ENCODE measurements at places on chromosomes 11 and 22.

DNA sequence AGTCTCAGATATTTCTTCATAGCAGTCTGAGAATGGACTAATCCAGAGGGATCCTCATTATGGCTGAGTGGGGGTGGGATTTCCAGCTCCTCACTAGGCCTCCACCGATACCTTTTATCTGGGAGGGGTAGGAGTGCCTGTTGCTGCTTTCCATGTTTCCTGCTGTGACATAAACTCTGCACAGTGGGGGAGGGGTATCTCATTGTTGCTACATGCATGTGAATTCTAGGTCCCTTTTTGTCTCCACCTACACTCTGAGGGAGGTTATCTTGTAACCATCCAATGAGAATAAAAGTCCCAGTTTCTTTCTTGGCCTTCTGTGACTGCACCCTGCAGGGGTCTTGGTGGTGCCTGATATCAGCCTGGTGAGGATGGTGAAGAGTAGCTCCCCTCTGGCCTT lies 60.5 kb downstream of the ADAMTS15 start:
- no peak for DNase-seq

- DNase-seq = no peak
Measured at GRCh38 chr11:68468217-68468828, 7.8 kb downstream of the PPP6R3 start.

DNA sequence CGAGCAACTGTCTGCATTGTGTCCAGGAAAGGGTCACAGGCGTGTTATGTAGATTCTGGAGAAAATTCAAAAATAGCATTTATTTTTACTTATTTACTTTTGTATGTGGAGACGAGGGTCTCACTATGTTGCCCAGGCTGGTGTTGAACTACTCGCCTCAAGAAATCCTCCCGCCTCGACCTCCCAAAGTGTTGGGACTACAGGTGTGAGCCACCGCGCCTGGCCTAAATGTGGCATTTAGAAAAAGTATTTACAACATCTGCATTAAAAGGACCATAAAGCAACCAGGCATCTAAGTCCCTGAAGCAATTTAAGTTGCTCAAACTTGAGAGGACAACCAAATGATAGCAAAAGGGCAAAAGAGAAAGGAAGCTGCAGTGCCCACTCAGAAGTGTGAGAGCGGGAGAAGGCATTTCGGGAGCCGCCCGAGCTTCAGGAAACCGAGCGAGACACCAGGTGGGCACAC lies 595 bp downstream of the TRIM66 start:
- no peak for DNase-seq

DNA sequence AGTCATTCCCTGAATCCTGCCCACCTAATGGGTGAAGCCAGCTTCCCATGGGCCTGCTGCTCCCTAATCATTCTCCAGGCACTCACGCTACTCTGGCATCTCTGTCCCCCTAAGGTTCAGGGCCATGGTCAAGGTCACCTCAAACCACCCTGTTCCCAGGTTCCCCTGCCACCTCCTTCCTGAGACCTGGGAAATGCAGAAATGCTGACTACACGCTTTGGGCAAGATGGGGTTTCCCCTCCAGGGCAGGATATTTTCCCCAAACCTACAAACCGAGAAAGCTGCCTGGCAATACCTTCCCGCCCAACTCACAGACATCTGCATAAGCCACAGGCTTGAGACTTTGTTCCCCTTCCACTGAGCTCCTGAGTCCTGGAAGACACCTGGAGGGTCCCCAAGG lies 97.6 kb downstream of the FEZ1 start:
- DNase-seq = no peak

DNA sequence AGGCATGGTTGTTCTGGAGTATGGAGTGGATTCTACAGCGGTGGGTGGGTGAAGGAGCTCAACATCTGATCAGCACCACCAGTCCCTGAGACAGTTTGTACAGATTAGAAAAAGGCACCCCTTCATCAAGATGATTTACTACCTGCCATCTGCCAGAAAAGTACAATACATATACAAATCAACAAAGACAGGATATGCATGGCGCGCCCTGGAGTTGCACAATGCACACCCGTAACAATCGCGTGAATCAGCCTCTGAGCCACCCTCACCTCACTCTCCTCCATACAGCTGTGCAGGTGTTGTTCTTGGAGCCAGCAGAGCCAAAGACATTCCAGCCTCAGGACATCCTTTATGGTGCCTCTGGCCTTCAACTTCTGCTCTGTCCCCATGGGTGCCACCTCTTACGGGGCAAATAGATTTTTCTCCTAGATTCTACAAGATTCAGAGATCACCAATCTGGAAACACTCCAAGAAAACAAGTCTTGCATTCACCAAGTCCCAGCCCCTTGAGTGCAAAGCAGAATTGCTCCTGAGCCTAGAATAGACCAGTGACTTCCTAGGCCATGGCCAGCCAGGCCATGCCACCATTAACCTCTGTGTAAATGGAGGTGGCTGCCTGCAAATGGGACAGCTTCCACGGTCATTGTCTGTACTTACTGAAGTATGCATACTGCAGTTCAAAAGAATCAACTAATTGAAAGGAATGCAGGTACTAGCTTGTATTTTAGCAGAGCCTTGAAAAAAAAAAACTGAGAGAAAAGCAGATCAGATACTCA lies 490.9 kb downstream of the SOX6 start:
- DNase-seq = no peak

GRCh38 chr11:124681421-124681820 lies 7.7 kb downstream of the SPA17 start:
- no peak for DNase-seq

DNA sequence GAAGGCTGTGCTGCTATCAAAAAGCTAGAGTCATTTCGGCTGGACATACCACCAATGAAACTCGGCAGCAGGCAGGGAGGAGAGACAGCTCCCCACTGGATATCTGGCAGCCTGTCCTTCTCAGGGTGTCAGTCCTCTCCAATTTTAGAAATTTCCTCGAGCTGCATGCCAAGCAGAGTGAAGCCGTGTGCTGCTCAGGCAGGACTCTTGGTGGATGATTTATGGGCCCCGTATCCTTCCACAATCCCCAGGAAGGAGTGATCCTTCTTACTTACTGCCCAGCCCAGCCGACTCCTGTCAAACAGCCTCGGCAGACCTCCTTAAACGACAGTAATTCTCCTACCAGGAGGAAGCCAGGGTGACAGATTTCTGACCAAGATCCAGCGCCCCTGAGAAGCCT lies 410.4 kb downstream of the TENM4 start:
- DNase-seq = no peak

GRCh38 chr11:68215524-68216170 lies 2.6 kb upstream of the KMT5B start:
- DNase-seq = no peak

DNA sequence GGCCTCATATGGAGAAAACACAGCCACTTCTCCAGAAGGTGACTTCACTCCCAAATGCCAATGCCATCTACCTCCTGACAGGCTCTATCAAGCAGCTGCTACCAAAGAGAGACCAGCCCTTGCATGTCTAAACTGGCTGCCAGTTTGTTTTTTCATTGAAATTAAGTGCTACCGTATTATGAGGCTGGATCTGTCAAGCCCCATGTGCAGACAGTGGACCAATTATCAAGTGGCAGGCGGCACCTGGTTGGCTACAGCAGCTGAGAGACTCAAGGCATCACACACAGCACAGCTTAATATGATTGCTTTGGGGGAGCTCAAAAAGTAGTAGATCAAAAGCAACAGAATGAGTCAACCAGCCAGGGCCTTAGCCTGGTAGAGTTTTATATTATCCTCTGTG lies 1293.0 kb upstream of the TENM4 start:
- DNase-seq = no peak

DNA sequence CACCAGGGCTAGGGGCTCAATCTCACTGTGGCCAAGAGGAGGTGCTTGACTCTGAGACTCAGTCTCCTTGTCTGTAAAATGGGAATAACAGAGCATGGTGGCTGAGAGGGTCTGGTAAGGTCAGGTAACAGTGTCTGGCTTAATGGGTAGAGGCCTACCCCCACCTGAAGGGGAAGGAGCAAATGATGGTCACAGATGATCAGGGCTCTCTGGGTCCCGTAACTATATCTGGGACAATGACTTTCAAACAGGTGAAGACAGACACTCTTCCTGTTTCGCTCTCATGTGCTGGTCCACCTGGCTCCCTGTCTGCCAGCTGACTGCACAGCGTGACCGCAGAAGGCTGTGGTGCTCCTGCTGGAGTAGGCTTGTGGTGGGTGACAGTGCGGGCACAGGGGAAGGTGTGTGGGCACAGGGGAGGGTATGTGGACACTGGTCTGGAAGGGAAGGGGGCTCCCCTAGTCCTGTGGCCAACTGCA lies 4.0 kb downstream of the A4GALT start:
- no peak for DNase-seq

- DNase-seq = no peak
Measured at GRCh38 chr11:118232659-118233058, 7.8 kb upstream of the JAML start.

DNA sequence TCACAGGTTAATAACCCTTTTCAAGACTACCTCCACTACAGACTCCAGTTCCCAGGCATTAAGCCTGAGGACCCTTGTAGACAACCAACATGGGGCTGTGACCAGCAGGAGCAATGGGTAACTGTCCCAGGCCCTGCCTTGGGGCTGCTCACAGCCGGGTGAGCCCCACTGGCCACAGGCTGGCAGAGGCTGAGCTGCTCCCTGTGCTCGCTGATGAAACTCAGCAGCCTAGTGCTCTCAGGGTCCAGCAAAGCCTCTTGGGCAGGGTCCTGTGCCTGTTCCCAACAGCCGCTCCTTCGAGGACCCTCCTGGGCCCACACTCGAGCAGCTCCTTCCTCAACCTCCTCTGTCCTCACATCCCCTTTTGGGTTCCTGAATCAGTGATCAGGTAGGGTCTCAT lies 99.8 kb downstream of the VPREB1 start:
- no peak for DNase-seq

DNA sequence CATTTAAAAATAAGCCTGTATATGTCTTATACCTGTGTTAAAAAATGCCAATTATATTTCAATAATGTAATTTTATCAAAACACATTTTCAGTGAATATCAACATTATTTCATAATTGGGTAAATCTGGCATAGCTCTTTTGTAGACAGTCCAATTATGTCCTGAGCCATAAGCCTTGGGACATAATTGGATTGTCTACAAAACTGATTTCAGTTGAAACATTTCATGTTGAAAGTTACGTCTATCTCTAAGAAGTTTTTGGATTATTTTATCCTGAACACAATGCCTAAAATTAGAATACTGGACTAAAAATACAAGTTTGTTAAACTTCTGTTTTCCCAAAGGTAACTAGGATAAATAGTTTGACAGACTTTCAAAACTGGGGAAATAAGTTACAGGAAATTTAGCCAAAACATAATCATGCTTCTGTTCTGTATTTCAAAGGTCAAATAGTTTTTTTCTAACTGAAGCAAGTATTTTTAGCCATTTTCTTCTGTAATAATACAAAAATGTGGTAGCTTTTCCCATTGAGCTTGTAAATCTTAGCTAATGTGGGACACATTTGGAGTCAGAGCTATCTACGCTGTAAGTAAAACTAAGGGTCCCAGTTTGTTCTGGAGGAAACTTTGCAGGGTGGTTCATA lies 100.7 kb upstream of the BIRC3 start:
- no peak for DNase-seq

DNA sequence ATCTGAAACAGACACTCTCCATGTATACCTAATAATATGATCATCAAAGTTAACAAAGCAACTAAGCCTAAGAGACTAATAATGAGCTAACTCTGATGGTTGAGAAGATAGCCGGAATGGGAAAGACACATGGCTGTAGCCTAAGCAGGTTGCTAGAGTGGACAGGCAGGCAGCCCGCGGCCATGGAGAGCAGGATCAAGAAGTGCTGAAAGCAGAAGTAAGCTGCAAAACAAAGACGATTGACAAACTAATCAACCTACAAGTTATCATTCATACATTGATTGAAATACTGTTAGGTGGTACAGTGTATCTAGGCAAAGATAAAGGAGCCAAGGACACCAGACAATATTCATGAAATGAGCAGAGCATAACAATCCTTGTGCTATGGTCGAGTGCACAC lies 29.3 kb downstream of the SLN start:
- DNase-seq = no peak

DNA sequence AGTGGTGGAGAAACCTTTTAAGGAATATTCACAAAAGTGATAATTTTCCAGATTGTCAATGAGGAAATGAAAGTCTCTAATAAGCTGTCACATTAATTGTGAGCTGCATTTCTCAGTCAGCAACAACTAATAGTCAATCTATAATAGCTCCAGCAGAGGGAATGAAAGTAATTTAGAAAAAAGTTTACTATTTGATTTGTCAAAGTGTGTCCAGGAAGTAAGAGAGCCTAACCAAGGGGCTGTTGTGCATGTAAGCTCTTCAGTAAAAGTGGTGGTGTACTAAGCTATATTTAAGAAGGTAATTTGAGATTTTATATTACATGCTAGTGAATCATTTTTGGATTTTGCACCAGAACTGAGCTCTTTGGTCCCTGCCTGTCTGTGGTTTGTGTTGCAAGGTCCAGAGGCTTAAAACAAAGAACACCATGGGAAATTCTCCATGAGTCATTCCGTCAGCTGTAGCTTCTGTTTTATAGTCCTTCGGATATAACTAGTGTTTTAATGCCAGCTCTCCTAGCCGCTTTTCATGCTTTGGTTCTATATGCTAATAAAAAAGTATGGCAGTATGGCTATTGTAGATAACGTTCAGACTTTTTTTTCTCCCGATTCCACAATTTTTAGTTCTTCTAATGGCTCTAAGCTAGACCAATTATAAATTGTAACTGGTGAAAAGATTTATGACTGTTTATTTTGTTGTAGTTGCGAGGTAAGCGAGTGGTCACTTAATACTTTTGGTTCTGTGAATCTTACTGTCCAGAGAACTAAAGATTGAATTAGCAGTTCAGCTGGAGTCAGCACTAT lies 64.6 kb downstream of the ARHGEF12 start:
- DNase-seq = no peak

GRCh38 chr11:79487412-79487811 lies 46.6 kb upstream of the TENM4 start:
- DNase-seq = no peak

DNA sequence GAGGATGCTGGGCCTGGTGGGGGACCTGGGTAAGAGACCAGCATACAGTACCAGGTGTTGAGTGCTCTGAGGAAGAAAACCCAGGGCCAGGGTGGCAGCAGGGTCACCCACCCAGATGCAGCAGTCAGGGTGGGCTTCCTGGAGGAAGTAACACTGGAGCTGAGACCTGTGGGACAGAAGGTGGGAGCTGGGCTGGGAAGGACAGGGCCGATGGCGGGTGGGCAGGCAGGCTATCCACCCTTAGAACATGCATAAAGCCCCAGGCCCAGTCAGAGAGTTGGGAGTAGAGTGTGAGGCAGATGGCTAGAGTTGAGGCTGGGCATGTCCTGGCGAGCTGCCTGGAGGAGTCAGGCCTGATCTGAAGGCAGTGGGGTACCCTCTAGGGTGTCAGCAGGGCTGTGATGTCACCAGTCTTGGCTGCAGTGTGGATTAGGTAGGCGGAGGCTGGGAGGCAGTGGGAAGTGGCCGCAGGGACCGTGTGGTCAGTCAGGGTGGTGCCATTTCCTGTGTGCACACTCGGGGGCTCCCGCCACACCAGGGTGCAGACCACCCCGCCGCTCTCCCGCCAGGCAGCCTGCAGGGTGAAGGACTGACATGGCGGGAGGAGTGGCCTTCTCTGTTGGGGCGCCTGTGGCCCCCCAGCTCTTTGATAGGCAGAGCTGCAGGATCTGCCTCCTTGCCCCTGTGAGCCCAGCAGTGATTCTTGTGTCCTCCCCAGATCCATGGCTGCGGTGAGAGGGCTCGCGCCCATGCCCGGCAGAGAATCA lies 35.3 kb downstream of the IGHMBP2 start:
- DNase-seq = no peak

- no peak for DNase-seq
Measured at GRCh38 chr11:48052183-48053044, 72.1 kb downstream of the PTPRJ start.
